ENCODE measurements at places on chromosomes 6 and 20.

GRCh38 chr20:32976746-32977145 is 27.5 kb downstream of the SUN5 start:
- no peak for DNase-seq

DNA sequence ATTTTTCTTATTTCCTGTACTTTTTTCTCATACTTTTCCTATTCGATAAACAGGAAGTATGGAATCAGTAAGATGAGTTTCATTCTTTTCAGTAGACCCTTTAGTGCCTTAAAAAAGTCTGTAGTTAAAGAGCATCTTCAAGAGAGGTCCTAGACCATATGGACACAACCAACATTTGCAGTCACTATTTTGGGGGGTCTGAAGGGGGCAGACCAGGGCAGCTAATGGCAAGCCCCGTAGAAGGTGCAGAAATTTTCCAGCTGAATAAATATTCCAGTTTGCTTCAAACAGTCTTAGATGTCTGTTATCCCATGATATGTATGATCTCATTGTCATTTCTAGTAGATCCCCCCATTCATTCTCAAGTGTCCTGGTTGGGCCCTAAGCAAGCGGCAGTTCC is 52.8 kb downstream of the MAP3K5 start:
- no peak for DNase-seq

GRCh38 chr6:81816380-81816779 is 63.9 kb upstream of the TENT5A start:
- no peak for DNase-seq

DNA sequence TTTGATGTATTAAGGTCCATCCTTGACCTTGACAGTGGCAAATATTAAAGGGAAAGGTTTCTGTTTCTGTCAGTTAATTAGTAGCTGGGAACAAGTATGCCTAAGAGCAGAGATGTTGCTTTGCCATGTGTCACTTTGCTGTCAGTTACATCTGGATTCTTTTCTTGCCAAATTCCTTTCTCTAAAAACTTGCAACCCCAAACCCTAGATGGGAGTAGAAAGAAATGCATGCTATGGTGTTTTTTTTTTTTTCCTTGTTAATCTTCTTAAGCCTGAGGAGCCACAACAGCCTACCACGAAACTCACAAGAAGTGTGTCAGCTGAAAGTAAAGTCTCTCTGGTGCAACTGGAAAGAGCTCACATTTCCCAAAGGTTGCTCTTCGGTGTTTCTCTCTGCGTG is 18.0 kb upstream of the CLDN20 start:
- no peak for DNase-seq

GRCh38 chr20:50726955-50727791 is 4.2 kb upstream of the PARD6B start:
- DNase-seq, result no peak

- no peak for DNase-seq
These were observed 58.9 kb downstream of the CDH4 start for GRCh38 chr20:61310954-61311353.

- no peak for DNase-seq
These were observed 4.3 kb downstream of the RAB32 start for GRCh38 chr6:146547889-146548288.

- no peak for DNase-seq
These were observed 293.5 kb downstream of the CENPW start for GRCh38 chr6:126633373-126633772.
